ENCODE measurements at places on chromosomes 13 and 19.
A peak's percentile ranks its signal among the peaks of the same experiment; 100 is the strongest.

DNA sequence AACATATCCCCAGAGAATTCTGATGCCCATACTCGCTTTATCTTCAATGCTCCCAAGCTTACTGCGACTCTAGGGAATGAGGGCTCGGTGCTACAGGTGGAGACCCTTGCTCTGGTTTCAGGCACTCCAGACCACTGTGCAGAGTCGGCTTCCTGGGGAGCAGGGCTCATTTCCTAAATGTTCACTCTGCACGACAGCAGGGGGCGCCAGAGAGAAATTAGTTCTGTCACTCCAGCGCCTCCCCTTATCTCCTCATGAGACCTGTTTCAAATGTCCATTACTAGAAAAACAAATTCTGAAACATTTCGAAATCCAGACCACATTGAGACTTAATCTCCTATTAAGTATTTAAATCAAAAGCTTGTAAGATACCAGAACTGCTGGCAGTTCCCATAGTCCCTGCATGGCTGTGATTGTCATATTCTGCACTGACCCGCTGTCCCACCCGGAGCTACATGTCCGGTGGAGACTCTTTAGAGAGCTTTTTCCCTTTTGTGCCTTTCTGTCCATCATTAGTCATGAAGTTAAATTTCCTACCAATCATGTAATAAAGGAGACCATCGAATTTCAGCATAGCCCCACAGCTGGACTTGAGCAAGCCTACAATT, 22.4 kb downstream of the EPSTI1 start:
- DNase-seq, result peak; percentile 61

- peak; percentile 98 for DNase-seq
These were observed 54.9 kb upstream of the SACS start for GRCh38 chr13:23488442-23488841.

DNA sequence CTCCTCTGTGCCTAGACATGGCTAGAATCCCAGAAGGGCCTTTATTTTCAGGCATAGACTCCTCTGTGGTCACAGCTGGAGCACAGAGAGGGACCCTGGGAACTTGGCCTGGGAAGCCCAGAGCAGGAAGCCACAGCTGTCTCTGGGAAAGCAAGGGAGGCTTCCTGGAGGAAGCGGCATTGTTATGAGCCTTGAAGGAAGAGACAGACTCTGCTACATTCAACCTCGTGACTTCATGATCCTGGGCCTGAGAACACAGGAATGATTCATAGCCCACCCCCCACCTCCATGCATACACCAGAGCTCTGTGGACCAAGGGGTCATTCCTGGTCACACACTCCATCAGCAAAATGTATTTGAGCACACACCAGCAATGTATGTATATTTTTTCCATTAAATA, 8.6 kb downstream of the RDH8 start:
- no peak for DNase-seq

- DNase-seq, result no peak
These were observed 11.6 kb downstream of the CNFN start for GRCh38 chr19:42378225-42379215.

GRCh38 chr19:34172661-34173192, 423 bp downstream of the LSM14A start:
- no peak for DNase-seq

DNA sequence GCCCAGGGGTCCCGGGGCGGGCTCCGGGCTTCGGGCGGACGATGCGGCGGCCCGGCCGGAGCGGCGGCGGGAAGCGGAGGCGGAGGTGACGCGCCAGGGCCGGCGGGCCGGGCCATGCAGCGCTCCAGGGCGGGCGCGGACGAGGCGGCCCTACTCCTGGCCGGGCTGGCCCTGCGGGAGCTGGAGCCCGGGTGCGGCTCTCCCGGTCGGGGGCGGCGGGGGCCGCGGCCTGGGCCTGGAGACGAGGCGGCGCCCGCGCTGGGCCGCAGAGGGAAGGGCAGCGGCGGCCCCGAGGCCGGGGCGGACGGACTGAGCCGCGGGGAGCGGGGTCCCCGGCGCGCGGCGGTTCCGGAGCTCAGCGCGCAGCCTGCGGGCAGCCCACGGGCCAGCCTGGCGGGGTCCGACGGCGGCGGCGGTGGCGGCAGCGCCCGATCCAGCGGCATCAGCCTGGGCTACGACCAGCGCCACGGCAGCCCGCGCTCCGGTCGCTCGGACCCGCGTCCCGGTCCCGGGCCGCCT, 362 bp downstream of the WTIP start:
- peak; percentile 29 for DNase-seq
